ENCODE measurements at places on chromosomes 1 and 21.

GRCh38 chr1:206455289-206455665 lies 15.0 kb upstream of the IKBKE start:
- DNase-seq, result no peak

DNA sequence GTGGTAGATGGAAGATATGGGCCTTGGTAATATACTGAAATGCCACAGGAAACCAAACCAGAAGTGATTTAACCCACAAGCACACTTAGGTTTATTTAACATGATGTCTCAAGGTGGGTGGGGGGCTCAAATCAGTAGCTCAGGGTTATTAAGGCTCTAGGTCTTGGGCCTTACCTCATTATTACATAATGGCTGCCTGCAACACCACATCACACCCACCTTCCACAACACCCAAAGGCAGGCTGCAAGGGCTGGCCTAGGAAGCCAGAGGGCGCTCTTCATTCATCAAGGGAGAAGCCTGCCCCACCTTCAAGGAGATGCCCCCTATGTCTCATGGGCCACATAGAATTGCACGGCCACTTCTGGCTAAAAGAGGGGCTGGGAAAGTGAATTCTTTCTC lies 6.0 kb downstream of the TFF1 start:
- no peak for DNase-seq

GRCh38 chr1:179876300-179876715 lies 1.3 kb downstream of the TOR1AIP2 start:
- DNase-seq, result no peak

- peak; percentile 20 for DNase-seq
Observed at GRCh38 chr1:121483961-121484424, 299.2 kb downstream of the SRGAP2C start.

- no peak for DNase-seq
Observed at GRCh38 chr21:34914239-34914638, 134.9 kb downstream of the RUNX1 start.

- no peak for DNase-seq
Observed at GRCh38 chr1:81377406-81377805, 423.3 kb upstream of the ADGRL2 start.

GRCh38 chr1:29431138-29431537 lies 194.8 kb downstream of the PTPRU start:
- no peak for DNase-seq

GRCh38 chr21:45381036-45381787 lies 23.8 kb upstream of the COL18A1 start:
- no peak for DNase-seq

- DNase-seq, result no peak
Observed at GRCh38 chr1:241048622-241049021, 308.4 kb downstream of the RGS7 start.

- DNase-seq, result no peak
Observed at GRCh38 chr1:69122373-69122772, 445.3 kb upstream of the LRRC7 start.

GRCh38 chr1:175900171-175900570 lies 156.8 kb upstream of the TNR start:
- DNase-seq, result no peak

- DNase-seq, result no peak
Observed at GRCh38 chr1:221276896-221277409, 397.7 kb downstream of the HLX start.

- no peak for DNase-seq
Observed at GRCh38 chr1:211641044-211641800, 34.2 kb downstream of the NEK2 start.

DNA sequence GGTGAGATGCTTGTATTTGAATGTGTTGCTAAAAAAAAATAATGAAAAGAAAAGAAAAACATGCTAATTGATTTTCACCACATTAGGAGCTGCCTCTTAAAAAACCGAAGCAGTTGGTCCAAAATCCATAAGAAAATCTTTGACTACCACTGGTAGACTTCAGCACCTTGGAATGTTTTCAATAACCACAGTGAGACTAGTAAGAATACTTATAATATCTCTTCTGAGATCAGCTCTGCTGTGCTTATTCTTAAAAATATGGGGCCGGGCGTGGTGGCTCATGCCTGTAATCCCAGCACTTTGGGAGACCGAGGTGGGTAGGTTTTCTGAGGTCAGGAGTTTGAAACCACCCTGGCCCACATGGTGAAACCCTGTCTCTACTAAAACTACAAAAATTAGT lies 15.1 kb downstream of the NFYC start:
- DNase-seq, result no peak
